Fibroblast of skin of abdomen (primary cell): ENCODE measurements at places on chromosomes 1 and 21.

GRCh38 chr1:109732390-109732881 is 8.4 kb downstream of the GSTM3 start:
- DNase-seq, result no peak

GRCh38 chr1:147897029-147897752 is 5.4 kb upstream of the GJA8 start:
- DNase-seq, result no peak

GRCh38 chr1:46204406-46204742 is 1.2 kb downstream of the LURAP1 start:
- DNase-seq, result no peak

GRCh38 chr1:6010554-6010953 is 18.3 kb upstream of the NPHP4 start:
- no peak for DNase-seq

GRCh38 chr1:236137285-236137852 is 5.0 kb upstream of the GPR137B start:
- no peak for DNase-seq

DNA sequence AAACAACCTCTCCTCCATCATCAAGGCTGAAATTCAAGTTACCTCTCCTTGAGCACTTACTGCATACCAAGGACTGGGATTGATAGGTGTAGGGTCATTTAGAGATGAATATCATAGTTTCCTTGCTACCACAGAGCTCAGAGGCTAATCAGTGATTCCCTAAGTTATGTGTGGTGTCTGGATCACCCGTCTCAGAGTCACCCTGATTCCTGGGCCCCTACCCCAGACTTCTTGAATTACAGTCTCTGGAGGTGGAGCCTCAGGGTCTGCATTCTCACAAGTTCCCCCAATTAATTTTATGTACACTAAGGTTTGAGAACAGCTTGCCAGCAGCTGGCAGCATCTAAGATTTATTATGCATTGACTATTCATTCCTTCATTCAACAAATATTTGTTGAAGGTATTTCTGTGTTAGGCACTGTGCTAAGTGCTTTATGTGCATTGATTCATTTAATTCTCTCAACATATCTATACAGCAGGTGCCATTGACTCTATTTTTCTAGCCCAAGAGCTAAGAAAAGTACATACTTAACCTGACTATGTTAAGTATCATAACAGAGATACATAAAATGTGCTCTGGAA is 182.9 kb upstream of the FGGY start:
- DNase-seq, result peak; percentile 39

GRCh38 chr1:41122851-41123518 is 101.5 kb upstream of the SLFNL1 start:
- DNase-seq, result peak; percentile 95

GRCh38 chr1:39657923-39658485 is 13.9 kb downstream of the NT5C1A start:
- DNase-seq, result peak; percentile 57

GRCh38 chr21:38824124-38824822 is 18.5 kb downstream of the ETS2 start:
- DNase-seq, result peak; percentile 65

DNA sequence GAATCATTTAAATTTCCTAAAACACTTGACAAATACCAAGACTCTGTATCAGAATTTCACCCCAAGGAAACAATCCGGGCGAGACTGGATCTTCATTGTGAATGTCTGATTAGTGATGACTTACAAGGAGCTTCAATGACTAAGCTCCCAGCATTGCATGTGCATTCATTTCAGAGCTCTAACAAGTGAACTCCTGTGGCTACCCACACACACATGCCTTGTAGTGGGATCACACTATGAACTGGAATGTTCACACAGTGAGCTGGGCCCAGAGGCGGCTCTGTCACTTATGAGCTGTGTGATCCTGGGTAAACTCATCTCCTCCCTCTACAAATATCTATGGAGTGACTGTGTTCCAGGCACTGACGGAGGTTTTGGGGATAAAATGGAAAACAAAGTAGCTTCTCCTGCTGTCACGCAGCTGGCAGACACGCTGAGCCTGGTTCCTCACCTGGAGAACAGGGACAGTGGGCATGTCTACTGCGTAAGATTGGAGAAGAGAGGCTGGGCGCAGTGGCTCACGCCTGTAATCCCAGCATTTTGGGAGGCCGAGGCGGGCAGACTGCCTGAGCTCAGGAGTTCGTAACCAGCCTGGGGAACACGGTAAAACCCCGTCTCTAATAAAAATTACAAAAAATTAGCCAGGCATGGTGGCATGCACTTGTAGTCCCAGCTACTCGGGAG is 56.9 kb downstream of the CLSTN1 start:
- peak; percentile 100 for DNase-seq

DNA sequence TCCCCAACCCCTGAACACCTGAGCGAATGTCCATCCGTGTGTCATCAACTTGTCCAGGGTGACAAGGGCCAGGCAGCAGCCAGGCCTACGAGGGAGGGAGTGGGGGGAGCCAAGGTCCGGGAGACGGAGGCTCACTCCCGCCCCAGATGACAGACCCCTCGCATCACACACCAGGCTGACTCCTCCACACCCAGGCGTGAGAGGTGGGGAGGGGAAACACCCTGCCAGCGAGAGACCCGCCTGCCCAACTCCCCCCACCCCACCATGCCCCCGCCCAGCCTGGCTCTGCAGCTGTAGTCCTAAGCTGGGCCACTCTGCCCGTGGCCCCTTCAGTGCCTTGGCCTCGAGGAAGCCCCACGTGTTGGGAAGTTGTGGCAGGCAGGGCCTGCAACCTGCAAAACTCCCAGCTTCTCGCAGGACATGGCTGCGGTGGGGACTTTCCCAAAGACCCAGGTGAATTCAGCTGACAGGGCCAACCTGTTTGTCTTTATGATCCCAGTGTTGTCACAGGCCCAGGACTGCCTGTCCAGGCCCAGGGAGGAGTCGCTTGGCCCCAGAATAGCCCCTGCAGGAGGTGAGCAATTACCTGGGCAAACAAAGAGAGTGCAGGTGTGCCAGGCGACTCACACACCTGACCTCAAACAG is 62.9 kb downstream of the RIPK4 start:
- DNase-seq, result no peak

GRCh38 chr21:31964692-31965091 is 91.9 kb downstream of the HUNK start:
- no peak for DNase-seq

- DNase-seq, result no peak
Measured at GRCh38 chr1:30345491-30346130, 377.8 kb downstream of the MATN1 start.

GRCh38 chr1:78143152-78143551 is 97.4 kb downstream of the GIPC2 start:
- no peak for DNase-seq

DNA sequence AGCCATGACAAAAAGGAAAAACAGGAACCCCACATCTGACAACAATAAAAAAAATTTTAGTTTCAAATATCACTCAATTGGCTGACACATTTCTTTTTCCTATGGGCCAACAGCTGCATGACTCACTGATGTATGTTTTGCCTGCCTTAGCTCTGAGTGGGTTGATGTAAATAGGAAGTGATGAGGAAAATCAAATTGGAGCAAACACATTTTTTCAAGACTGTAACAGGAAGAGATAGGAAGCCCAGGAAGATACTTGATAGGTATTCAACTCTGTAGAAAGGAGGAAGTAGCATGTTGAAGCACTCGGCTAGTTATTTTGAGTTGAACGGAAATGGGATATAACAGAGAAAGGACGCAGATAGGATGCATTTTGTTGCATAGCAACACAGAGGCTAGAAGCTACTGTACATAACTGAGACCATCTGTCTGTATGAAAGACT is 168.0 kb upstream of the NR5A2 start:
- peak; percentile 86 for DNase-seq

DNA sequence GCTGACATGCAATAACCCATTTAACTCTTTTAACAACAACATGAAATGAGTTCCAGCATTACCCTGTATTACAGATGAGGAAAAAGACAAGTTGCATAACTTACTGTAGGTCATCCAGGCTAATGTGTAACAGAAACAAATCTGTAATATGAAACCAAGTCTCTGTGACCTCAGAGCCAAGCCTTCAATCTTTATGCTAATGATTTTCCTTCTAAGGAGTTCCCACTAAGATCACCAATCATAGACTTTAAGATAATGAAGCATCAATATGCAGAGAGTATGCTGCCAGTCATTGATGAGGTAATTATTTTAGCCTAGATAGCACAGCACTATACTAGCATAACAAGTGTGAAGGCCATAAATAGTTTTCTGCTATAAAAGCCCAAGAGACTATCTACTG is 35.6 kb upstream of the RNPC3 start:
- peak; percentile 20 for DNase-seq

DNA sequence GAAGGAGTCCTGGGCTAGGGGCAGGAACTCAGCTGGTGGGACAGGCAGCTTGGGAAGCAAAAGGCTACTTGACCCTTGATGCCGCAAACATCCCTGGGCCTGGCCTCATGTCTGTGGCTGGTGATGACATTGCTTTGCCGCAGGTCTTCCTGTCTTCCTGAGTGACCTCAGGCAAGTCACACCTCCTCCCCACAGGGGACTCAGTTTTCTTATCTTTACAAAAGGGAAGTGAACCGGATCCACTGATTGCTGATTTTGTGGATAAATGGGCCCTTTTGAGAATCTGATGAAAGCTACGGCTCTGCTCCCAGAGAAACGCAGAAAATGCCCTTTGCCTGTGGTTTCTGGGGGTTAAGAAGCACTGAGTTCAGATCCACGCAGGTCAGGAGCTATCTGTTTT is 20.7 kb downstream of the PLOD1 start:
- no peak for DNase-seq

- DNase-seq, result no peak
Measured at GRCh38 chr1:223155153-223155552, 12.1 kb upstream of the TLR5 start.

DNA sequence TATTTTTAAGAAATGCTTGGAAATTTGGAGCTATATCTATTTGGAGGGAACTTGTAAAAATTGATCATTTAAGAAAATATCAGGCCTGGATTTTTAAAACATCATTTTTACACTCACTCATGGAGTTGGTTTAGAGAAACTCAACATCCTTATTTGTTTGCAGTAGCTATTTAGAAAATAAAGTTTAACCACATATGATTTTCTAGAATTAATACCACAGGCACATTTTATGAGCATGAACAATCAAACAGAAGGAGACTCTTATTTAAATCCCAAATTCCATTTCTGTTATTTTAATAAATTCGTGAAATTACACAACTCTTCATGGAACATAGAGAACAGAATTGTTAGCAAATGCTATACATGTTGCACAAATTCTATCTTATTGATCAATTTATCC is 3.2 kb downstream of the CDKN2C start:
- no peak for DNase-seq

- DNase-seq, result no peak
Measured at GRCh38 chr1:246528933-246529731, 22.1 kb upstream of the SMYD3 start.

- no peak for DNase-seq
Measured at GRCh38 chr21:36696390-36697059, 2.4 kb upstream of the SIM2 start.

GRCh38 chr1:156703741-156704140 is 1.6 kb downstream of the CRABP2 start:
- no peak for DNase-seq

GRCh38 chr1:51627672-51628071 is 10.8 kb downstream of the OSBPL9 start:
- peak; percentile 60 for DNase-seq

DNA sequence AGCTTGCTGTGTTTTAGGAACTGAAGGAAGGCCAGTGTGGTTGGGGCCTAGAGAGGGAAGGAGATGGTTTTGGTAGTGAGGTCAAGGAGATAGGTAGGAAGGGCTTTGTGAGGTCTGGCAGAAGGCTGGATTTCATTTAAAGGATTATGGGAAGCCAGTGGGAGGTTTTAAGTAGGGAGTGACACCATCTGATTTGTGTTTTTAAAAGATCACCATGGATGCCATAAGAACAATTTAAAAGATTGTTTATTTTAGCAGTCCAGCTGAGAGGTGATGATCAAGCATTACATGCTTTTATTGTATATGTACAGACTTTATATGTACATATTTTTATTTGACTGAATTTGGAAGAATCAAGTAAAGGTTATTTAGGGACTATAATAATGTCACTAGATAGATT is 26.4 kb downstream of the RGL1 start:
- DNase-seq, result no peak

- DNase-seq, result no peak
Measured at GRCh38 chr1:220770245-220770913, 16.3 kb upstream of the MTARC1 start.

DNA sequence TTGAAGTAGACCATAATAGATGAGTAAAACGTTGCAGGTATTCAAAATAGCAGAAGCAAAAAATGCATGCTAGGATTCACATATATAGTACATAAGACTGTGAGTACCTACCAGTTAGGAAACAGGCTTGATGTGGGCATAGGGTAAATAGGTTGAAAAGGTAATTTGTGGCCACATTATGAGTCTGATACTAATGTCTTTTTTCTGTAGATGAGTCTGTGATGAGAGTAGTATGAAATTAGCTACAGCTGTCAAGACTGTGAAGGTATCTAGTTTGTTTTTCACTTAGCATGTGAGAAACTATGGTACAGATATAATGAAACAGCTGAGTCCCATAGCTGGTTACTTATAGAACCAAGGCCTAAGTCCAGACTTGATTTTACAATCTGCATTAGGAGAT is 12.4 kb upstream of the SPATA1 start:
- no peak for DNase-seq

GRCh38 chr1:246151796-246152434 is 355.2 kb downstream of the SMYD3 start:
- no peak for DNase-seq

DNA sequence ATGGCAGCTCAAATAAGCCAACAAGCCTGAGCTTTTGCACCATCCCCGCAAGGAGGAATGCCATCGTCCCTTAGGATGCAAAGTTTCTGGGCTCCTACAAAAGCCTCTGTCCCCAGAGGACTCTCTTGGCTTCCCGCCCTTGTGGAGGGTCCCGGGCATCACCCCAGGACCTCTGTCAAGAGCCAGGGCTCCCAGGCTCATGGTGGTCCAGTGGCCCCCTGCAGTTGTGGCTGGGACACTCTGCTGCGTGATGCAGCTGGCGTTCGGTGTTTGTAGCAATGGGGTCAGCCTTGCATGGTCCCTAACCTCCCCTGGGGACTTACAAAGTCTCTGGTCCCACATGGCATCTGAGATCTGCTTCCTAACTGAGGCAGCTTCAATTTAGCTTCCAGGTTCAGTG is 104.7 kb downstream of the RIPK4 start:
- no peak for DNase-seq

DNA sequence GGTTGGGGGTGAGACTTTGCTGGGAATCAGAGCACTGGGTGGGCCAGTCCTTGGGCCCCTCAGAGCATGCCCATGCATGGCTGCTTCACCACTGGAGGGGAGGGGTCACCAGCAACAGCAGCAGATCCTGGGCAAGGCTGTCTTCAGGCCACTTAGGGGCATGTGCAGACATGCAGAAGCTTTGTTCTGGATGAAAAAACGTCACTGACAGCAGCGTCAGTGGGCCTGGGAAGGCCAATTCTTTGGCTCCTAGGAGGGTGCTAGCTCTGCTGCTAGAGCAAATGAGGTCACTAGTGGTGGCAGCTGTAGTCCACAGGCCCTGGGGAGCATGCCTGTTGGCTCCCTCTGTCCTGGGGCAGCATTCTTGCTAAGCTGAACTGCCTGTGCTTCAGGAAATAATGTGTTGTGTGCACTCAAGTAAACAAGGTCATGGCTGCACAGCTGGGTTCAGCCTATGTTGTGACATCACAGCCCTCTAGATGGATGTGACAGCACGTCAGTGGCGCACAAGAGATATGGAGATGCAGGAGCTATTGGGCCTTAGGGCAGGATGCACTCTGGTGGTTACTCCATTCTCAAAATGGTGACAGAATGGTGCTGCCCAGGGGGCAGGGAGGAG is 27.0 kb downstream of the ZC3H11B start:
- no peak for DNase-seq

- DNase-seq, result no peak
Measured at GRCh38 chr1:2352897-2353550, 38.3 kb downstream of the MORN1 start.
